Activated CD8-positive, alpha-beta T cell treated with anti-CD3 and anti-CD28 coated beads, Interleukin-2, amount 10 ng/mL, durations not matched to agents 7 days and 5 days (primary cell): ENCODE measurements at places on chromosomes 13 and 19. TPM values are rescaled to one million over a fixed set of nuclear protein-coding genes. Genes with fewer than 3 reads are reported as not detected.

Gene KIR2DL4
- not detected for total RNA-seq

Gene CACNG7
- total RNA-seq, result not detected

Gene COL4A1
- not detected for total RNA-seq

- DNase-seq, result no peak
These were observed 10.5 kb downstream of the KLF5 start for GRCh38 chr13:73069206-73069805.

DNA sequence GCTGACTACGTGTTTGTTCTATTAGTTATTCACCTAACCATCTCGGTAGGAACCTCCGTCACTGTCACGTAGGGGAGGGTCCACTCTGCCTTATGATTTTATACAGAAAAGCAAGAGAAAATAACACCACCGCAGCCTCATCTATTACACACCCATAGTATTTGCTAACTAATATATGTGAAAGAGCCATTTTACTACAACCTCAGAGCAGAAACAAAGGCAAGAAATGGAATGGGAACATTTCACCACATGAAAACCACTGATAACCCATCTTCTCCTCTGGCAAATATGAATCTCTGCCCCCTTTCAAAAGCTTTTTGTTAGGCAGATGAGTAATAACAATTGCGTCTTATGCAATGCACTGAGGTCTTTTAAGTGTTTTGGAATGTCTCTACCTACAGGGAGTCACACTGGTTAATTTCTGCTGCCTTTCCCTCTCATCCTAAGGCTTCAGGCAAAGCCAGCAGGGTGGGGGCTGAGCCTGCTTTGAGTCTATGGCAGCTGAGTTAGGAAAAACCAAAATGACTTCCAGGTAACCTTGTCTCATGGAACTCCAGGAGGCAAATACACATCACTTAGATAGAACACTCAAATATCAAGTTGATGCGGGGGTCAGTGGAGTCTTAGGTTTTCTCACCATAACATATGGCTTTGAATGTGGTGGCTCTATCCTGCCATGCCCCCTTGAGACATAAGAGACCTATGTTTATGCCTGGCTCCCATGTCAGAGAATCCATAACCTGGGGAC is 15.0 kb downstream of the TSHZ3 start:
- no peak for DNase-seq

GRCh38 chr19:722553-723101 is 13.9 kb downstream of the PALM start:
- DNase-seq, result no peak

- no peak for DNase-seq
These were observed 29.0 kb upstream of the MIER2 start for GRCh38 chr19:373391-374182.
